ENCODE measurements at places on chromosomes 13 and 19. TPM values are rescaled to one million over a fixed set of nuclear protein-coding genes. Genes with fewer than 3 reads are reported as not detected.

- no peak for DNase-seq
These were observed at the start of gene PLK5 for GRCh38 chr19:1523412-1524286. Gene PLK5 (plus strand): TSS chr19:1524077. CDS start chr19:1526997, 2,920 bp downstream.

GRCh38 chr13:97621631-97622030 lies 187.7 kb downstream of the RAP2A start:
- DNase-seq = no peak

DNA sequence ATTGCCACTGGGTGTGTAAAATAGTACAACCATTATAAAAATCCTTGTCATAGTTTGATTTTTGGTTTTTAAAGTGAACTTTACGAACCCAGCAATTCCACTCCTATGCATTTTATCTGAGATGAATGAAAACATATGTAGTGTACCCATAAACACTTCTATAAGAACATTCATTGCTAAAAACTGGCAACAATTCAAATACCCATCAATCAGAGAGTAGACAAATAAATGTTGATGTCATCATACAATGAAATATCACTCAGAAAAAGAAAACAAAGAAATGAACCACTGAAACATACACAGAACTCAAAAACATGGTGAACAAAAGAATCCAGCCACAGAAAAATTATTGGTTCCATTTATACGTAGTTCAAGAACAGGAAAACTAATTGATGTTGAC lies 202.3 kb downstream of the ABCC4 start:
- no peak for DNase-seq

DNA sequence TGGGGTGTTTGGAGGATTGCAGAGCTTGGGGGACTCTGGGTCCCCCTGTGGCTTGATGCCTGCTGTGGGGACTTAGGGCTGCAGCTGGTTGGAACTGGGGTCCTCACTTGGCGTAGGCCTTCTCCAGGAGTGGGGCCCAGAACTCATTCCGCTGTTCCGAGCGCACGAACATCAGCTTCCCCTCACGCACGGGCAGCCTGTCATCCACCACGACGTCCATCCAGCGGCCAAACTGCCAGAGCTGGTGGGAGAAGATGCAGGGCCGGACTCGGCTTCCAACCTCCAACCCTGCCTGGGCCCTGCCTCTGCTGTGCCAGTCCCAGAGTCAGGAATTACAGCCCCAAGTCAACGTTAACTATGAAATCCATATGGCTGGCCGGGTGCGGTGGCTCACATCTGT lies 2.6 kb downstream of the CAPN12 start:
- no peak for DNase-seq

GRCh38 chr19:18699403-18700054 lies 16.0 kb downstream of the CRTC1 start:
- DNase-seq = no peak

GPR180 gene
- 6.7 TPM for total RNA-seq

PRR12 gene
- 31.6 TPM for total RNA-seq

- no peak for DNase-seq
These were observed 811 bp downstream of the ARMC6 start for GRCh38 chr19:19034204-19034624.

DNA sequence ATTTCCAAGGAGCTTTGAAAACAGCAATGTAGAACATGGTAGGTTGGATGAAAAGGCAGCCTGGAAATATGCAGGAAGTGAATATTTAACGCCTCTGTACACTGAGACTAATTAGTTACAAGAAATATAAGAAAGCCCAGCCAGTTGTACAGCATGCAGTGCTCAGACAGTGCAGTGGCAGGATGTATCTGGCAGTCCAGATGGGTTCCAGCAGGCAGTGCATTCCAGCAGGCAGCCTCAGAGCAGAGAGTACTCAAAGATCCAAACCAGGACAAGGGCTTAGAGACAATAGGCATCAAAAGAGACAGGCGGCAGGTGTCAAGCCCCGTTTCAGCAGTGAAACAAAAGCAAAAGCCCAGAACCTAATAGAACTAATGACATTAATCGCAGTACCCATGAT lies 2776.3 kb downstream of the PCDH9 start:
- DNase-seq = no peak

DNA sequence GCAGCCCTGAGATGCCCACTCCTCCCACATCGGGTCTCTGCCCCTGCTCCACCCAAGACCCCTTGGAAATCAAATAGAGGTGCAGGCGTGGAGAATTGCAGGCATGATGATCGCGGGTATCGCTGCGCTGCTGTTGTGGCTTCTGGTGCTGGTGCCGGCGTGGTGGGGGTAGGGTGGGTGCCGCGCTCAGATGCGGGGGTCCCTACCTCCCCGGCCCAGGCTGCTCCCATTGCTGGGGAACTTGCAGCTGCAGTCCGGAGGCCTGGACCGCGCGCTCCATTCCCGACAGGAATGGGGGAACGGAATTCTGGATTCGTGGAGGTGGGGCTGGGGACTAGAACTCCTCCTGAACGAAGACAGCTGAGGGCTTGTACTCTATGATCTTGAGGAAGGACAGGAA lies 20.4 kb downstream of the CYP2F1 start:
- no peak for DNase-seq

GRCh38 chr13:53042877-53043276 lies 14.3 kb downstream of the OLFM4 start:
- DNase-seq = no peak

GRCh38 chr13:42720113-42720857 lies 61.1 kb upstream of the FAM216B start:
- no peak for DNase-seq

DNA sequence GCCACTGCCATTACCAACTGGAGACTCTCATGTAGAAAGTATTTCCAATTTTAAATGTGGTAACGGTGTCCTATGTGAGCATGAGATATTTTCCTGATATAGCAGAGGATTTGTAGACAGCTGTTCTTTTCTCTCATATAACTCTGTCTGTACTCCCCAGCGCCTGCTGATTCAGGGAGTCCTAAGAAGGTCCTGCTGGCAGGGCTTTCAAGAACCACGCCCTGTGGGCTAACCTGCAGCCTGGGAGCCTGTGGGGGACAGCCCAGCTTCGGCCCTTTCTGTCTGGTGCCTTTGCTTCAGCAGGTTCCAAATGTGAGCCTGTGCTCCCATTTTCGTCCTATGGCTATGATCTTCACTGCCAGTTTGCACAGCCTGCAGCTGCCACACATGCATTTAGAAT lies 316.8 kb downstream of the ATP8A2 start:
- DNase-seq = peak; percentile 62

MCEMP1 gene
- not detected for total RNA-seq

GRCh38 chr13:32588736-32589135 lies 2.5 kb downstream of the PDS5B start:
- no peak for DNase-seq

DNA sequence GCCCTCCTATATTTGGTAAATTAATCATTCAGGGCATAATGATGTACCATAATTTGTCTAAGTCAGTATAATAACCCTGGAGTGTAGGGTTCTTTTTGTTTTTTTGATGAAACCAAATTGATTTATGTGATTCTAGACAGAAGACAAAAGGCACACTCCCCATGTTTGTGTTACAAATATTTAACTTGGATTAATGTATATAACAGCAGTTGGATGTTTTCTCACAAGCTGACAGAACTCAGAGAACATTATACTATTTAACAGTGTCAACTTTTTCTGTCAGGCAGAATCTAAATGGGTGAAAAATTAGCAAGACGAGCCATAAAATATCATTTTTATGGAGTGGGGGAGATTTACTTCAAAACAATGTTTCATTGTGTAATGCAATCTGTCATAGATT lies 15.2 kb downstream of the CBY2 start:
- no peak for DNase-seq

DNA sequence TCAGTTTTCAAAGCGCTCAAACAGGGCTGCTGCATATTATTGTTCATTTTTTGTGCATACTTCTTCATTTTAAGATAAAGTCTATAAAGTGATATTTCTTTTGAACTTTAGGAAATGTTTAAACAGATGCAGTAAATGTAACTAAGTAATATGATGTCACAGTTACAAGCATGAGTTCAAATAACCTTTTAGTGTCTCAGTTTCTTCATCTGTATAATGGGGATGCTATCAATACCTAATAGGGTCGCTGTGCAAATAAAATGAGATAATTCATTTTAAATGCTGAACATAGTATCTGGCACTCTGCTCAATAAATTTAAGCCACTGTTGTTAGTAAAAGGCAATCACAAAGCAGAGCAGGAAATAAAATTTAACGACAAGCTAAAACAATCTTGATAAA lies 97.5 kb downstream of the UGGT2 start:
- DNase-seq = no peak

DNA sequence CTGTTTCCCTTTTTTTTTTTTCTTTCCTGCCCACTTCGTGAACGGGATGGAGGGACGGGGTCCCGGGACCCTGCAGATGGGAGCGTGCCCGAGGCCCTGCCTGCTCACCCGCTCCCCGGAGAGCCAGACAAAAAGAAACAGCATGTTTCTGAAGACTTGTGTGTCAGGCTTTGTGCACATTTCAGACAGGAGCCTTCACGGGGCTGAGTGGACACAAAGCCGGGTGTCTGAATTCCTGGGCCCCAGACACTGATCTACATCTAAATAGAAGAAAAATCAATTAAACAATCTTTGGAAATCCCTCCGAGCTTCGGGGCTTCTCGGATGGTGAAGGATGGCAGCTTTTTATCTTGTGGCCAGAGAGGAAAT lies 4.2 kb downstream of the PGPEP1 start:
- DNase-seq = no peak

- DNase-seq = no peak
These were observed 455.7 kb downstream of the FGF9 start for GRCh38 chr13:22126433-22127021.

SPRYD7 gene
- 4.9 TPM for total RNA-seq

SHISA7 gene
- not detected for total RNA-seq

ZSCAN1 gene
- 0.57 TPM for total RNA-seq

CYP2S1 gene
- not detected for total RNA-seq

C3 gene
- total RNA-seq = 0.56 TPM

- no peak for DNase-seq
These were observed 25.3 kb downstream of the RAP2A start for GRCh38 chr13:97459215-97459777.

DNA sequence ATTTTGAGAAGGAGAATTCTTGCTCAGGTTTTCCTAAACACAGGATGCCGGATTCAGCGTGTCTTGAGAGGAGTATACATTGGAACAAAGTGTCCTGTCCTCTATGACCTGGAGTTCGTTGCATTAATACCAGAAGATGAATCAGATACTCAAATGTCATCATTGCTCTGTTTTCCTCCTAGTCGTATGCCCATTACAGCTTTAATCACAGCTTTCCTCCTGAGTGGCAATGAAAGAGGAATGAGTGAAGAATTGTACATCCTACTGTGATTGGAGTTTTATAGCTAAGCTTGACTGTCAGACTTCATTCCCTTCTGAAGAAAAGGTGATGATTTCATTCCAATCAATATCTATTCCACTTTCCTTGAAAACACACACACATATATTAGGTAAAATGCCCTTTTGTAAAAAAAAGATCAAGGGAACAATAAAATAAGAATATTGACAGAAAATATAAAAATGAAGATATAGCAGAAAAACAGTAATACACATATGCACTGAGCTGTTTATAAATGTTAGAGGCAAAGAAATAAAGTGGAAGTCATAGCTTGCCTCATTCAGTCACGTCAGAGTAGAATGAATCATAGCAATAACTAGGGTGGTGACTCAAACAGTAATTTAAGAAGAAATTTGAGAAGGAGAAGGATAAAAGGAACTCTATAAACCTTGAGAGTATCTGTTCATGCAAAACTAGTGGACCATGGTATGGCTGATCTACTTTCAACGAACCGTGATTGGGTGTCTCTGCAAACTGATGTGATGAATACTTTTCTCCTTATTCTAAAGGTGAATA lies 501.5 kb downstream of the SUCLA2 start:
- DNase-seq = no peak

- no peak for DNase-seq
These were observed 116.0 kb downstream of the COL4A2 start for GRCh38 chr13:110422913-110423688.

GRCh38 chr13:40624383-40624782 lies 42.1 kb downstream of the FOXO1 start:
- no peak for DNase-seq
